ENCODE measurements at places on chromosomes 11 and 22.

DNA sequence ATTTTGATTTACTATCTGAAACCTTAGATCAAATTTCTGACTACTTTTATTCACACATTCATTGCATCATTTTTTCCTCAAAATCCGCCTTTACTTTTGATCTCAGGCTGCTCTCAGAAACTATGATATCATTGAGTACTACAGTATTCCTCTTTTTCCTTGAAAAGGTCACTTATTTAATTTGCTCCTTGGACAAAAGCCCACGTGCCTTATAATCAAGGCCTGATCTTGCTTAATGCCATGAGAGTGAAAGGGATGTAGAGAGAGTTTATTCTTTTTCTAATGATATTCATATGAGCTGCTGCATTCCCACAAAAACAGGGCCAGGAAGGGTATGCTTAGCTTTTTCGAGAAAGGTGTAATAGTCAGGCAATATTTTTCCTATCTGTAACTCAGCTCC, 327.0 kb downstream of the ETS1 start:
- no peak for DNase-seq

GRCh38 chr11:83159902-83160865, 3.3 kb downstream of the PCF11 start:
- no peak for DNase-seq

- no peak for DNase-seq
Measured at GRCh38 chr11:69252490-69252837, 41.5 kb upstream of the MYEOV start.

GRCh38 chr11:15988693-15989231, 367.6 kb downstream of the SOX6 start:
- no peak for DNase-seq

DNA sequence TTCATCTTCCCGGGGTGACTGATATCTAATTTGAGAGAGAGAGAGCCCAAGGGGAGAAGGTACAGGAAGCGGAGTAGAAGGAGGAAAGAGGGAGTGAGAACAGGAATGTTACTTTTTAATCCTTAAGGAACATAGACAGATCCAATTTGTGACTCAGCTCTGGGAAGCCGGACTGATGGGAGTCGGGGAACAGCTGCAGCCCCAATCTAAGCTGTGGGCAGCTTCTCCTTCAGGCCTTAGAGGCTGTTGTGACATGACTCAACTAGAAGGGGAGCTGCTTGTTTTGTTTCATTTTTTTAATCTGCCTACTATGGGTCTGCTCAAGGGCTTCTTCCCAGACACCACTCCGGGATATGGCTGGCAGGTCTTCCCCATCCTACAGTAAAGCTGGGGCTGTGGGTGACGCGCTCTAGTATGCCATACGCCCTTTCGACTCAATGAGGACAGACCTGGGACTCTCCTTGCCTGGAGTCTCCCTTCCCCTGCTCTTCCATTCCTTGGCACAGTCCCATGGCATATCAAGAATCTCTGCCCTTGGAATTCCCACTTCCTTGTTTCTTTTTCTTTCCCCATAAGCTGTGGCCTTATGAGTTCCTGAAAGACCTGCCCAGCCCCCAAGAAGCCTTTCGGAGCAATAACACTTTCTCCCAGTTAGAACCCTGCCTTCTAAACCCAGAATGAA, 103.3 kb upstream of the AKIP1 start:
- peak; percentile 72 for DNase-seq

DNA sequence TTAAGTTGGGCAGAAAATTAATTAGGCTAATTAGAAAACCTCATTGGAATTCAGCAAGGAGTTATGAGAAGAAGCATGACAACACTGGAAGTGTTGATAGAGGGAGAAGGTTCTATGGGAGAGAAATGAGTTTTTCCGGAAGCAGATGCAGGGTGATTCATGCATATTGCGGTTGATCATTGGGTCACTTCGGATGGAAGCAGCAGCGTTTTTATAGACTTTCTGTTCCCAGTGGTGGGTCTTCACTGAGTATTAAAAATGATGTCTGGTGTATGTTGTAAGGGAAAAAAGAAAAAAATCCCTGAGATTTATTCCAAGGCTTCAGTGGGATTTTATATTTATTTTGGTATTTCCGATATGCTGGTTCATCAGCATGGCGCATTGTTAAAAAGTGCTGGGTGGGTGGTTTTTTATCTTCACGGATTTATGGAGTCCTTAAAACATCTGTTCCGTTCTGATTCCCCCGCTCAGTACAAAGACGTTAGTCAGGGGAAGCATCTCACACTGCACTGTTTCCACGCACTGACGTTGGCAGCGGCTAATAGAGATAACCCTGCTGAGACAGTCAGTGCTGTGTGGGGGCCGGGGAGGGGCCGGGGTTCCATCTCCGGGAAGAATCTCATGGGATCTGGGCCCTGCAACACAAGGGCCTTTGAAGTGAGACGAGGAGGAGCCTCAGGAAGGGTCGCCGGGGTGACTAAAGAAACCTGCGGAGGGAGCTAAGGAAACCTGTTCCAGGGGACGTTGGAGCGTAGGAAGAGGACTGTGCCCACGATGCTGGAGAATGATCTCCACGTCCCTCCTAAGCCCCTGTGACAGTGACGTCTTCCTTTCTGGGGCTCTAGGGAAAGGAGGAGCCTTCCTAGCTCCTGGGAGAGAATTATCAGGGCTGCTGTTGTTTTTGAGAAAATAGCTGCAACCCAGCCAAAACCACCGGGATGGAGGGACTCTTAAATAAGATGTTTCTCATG, 390.0 kb downstream of the NTM start:
- DNase-seq, result peak; percentile 37

- no peak for DNase-seq
Measured at GRCh38 chr11:11414996-11415395, 61.9 kb upstream of the CSNK2A3 start.

DNA sequence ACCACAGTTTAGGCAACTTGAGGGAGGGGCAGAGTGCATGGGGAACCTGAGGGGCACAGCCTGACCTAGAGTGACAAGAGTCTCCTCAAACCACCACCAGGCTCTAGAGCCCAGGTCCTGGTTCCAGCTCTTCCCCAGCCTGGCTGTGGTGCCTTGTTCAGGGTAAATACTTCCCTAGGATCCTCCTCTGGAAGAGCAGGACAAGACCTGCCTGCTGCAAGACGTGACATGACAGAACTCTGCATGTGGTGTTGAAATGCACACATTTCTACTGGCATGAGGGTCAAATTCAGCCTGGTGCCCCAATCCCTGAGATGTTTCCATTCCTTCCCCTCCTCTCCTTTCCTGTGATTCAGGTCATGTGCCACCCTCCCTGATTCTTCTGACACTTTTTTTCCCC, 3.3 kb downstream of the SEC14L2 start:
- DNase-seq, result no peak

DNA sequence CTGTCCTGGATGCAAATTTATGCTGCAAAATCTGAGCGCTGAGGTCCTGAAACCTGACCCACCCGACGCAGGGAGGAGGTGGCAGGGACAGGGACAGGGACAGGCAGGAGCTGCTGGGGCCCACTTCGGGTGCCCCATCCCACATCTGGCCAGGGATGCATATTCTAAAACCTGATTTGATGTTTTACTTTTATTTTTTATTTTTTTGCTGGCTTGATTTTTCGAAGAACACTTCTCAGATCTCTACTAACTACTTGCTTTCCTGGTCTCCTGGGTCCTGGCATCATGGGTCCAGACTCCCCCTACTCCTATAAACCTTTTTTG, 652 bp upstream of the PVALB start:
- DNase-seq, result no peak

DNA sequence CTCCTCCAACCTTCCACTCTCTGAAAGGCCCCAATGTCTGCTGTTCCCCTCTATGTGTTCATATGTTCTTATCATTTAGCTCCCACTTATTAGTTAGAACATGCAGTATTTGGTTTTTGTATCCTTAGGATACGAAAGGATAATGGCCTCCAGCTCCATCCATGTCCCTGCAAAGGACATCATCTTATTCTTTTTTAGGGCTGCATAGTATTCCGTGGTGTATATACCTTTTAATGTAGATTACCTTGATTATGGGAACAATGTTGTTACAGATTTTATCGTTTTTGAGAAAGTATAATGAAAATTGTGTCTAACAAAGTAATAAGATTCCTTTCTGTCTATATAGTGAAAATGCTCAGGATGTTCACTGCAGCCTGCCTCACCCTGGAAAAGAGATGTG, 16.0 kb upstream of the CAVIN3 start:
- DNase-seq, result no peak

DNA sequence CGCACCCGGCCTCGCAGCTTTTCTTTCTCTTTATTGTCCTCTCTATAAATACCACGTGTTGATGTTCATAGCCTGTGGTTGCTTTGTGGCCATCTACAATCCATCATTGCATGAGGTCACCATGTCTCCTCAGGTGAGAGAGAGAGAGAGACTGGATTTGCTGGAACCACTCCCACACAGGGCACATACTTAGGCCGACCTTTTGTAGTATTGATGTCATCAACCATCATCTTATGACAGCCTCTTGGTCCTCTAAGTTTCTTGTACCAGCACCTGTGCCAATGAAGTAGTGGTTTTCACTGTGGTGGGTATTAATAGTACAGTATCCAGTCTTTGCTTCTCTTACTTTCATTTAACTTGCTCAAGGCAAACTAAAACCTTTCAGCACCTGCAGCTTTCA, 22.8 kb upstream of the P2RY6 start:
- no peak for DNase-seq

GRCh38 chr11:64231546-64231945, 1.2 kb downstream of the DNAJC4 start:
- DNase-seq, result no peak

DNA sequence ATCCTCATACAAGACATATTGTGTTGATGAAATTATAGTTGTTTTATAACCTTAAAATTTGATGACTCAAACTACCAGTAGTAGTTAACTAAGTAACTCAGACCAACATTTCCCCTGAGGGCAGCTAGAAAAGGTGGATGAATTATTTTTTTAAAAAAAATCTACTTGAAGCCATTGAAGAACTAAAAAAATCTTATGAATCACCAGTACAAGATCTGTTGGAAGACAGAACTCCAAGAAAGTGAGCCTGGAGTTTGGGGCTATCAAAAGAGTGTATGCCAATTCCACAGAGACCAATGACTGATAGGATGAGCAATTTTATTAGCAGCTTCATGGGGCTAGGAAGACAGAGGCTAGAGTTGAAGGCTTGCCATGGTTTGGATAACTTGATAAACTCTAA, 72.4 kb downstream of the CYP2R1 start:
- DNase-seq, result no peak

GRCh38 chr11:27470826-27471588, 1.6 kb downstream of the LGR4 start:
- peak; percentile 28 for DNase-seq

DNA sequence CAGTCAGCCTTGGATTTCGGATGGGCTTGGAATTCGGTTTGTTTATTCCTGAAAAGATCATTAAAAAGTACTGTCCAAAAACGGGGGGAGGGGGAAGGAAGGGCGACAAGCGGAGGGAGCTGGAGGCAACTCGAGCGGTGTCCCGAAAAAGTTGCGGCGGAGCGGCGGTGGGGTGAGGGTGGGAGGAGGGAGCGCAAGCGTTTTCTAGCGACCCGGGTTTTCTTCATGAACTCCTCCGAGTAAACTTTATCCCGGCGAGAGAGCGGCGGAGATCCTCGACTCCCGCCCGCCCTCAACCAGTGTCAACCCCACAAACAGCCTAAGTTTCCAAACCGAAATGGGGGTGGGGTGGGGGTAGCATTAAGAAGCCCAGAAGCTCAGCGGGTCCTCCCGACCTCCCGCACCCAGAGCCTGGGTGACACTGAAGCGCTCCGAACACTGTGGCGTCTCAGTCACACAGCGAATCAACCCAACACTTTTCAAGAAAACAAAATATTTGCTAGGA, 133.0 kb upstream of the C11orf58 start:
- peak; percentile 70 for DNase-seq

- no peak for DNase-seq
Measured at GRCh38 chr11:116511684-116512083, 261.1 kb downstream of the BUD13 start.

GRCh38 chr22:37794376-37794775, 13.4 kb upstream of the GCAT start:
- DNase-seq, result no peak

- no peak for DNase-seq
Measured at GRCh38 chr11:70785372-70785771, 387.0 kb downstream of the CTTN start.

- no peak for DNase-seq
Measured at GRCh38 chr11:95584180-95584579, 205.4 kb downstream of the FAM76B start.

DNA sequence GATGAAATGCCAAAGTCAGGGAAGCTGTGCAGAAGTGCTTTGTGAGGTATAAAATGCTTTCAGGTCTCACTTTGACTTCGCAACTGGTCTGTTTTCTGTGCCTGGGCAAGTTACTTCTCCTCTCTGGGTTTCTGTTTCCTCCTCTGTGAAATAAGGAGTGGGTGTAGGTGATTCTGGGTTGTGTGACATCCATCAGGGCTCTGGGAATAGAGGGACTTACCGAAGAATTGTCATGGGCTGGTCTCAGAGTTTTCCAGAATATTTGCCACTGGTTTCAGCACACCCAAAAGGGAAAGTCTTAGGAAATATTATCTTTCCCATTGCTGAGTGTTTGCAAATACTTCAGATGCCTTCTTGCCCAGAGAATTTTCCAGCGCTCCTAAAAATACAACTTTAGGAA, 118.4 kb downstream of the KIAA1671 start:
- DNase-seq, result no peak

- no peak for DNase-seq
Measured at GRCh38 chr11:75589933-75590332, 27.9 kb downstream of the SERPINH1 start.

DNA sequence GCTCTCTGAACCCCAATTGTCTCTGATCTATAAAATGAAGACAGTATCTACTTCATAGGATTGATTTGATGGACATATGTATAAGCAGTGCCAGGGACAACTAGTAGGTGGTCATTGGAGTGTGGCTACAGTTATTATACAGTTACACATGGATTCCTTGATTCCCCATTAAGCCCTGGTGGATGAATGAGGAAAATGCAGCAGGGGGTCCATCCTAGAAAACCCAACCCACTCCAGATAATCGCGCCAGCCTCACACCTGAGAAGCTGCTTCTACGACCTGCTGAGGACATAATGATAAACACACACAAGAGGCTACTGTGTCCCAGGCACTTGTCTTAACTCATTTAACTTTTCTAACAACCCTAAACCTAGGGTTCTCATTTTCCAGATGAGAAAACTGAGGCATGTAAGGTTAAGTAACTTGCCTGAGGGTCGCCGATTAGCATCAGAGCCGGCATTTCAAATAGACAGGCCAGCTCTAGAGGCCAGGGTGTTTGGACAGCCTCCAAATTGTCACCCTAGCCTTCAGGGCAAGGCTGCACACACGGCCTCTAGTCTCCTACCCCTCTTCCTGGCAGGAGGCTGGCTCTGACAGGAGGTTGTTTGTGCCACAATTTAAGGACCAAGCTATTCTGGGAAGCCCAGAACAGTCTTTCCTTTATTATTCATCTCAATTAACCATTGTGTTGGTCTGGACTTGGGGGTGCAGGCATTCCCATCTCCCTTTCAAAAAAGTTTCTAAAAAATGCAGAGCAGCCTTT, 3.8 kb upstream of the C11orf91 start:
- no peak for DNase-seq

GRCh38 chr11:106076171-106076918, 802 bp downstream of the KBTBD3 start:
- peak; percentile 25 for DNase-seq

Measured in testis (tissue), 5 donors.